GM23248 (cell line): ENCODE measurements at places on chromosomes 1 and 21. TPM values are rescaled to one million over a fixed set of nuclear protein-coding genes. Genes with fewer than 3 reads are reported as not detected.

Gene IER5
- 33.6 and 38.5 TPM in 2 replicates for total RNA-seq

Gene PPP1R8
- 36.4 and 48.3 TPM in 2 replicates for total RNA-seq

Gene KCNJ6
- total RNA-seq, result 0.13 TPM in 1 of 2 replicates, not detected in the other

Gene ANXA9
- not detected in 2 replicates for total RNA-seq

Gene C1orf141
- not detected in 2 replicates for total RNA-seq
